ENCODE measurements at places on chromosomes 5 and 9.

- DNase-seq: no peak
Observed at GRCh38 chr5:113813466-113813865, 300.0 kb downstream of the YTHDC2 start.

GRCh38 chr5:116527582-116527981 lies 47.0 kb downstream of the SEMA6A start:
- no peak for DNase-seq

GRCh38 chr9:75451045-75451444 lies 362.7 kb downstream of the OSTF1 start:
- DNase-seq: no peak

DNA sequence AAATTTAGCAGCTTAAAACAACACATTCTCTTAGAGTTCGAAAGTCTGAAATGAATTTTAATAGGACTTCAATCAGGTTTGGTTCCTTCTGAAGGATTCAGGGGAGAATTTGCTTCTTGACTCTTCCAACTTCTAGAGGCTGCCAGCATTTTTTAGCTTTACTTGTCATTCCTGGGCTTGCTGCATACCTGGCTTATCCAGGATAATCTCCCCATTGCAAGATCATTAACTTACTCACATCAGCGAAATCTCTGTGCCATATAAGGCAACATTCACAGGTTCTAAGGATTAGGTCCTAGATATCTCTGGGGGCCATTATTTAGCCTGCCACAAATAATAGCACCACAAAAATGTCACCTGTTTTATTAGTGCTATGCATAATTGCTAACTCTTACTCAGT lies 46.2 kb upstream of the PCSK5 start:
- no peak for DNase-seq

GRCh38 chr5:35657877-35658276 lies 40.2 kb downstream of the SPEF2 start:
- DNase-seq: no peak

DNA sequence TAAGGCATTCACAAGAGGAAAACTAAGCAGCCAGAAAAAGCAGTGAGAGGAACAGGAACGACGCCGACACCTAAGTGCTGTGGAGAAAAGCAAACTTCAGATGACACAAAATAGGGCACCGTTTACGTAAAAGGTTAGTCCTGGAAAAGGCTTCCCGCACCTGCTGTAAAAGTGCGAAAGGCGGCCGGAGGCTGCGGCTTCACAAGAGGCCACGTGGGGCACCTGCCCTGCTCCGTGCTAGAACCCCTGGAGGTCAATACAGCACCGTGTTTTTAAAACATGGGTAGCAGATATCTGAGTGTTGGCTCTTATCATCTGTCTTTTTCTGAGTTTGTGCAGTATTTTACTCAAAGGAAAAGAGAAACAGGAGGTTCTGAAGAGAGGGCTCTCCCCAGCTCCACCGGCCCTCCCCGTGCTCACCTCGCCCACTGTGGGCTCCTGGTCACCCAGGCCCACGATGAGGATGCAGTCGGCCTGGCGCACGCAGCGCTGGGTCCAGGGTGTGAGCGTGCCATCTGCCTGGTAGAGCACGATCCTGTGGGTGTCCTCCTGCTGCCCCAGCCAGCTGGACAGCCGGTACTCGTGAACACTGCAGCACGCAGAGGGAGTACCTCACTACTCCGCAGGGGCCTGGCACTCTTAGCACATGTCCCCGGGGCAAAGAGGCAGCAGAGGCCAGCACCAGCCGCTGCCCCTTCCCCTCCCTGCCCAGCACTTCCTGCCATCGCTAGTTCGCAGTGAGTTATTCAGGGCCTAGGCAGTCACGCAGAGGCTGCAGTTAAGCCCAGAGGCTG lies 21.0 kb upstream of the NSMF start:
- no peak for DNase-seq

- DNase-seq: no peak
Observed at GRCh38 chr9:744790-745484, 96.6 kb upstream of the DMRT1 start.

DNA sequence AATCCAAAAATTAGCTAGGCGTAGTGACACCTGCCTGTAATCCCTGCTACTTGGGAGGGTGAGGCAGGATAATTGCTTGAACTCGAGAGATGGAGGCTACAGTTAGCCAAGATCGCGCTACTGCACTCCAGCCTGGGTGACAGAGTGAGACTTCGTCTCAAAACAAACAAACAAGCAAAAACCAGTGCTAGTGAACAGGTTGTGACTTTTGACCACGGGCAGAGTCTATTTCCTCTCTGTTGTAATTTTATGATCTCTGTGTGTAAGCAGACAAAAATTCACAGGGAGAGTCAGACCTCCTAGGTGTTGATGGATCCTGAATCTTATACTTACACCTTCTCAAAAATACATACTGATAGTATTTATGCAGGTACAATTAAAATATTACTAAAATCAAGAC lies 65.8 kb downstream of the SPEF2 start:
- no peak for DNase-seq

DNA sequence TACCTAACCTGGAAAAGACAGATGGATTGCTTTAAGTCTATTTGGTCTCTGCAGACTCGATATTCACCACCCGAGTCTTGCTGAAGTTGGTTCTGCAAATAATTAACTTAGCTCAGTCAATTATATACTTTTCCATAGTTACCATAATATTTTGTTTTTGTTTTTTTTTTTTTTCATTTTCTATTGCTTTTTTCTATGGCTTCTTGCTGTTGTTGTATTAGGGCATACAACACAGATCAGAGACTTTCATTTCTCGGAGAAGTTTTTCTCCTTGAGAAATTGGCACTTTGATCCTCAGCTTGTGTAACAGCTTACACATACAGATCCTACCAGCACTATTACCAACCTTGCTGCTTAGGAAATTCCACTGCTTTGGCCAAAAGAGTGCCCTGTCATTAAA lies 88.0 kb downstream of the GPR21 start:
- DNase-seq: no peak

DNA sequence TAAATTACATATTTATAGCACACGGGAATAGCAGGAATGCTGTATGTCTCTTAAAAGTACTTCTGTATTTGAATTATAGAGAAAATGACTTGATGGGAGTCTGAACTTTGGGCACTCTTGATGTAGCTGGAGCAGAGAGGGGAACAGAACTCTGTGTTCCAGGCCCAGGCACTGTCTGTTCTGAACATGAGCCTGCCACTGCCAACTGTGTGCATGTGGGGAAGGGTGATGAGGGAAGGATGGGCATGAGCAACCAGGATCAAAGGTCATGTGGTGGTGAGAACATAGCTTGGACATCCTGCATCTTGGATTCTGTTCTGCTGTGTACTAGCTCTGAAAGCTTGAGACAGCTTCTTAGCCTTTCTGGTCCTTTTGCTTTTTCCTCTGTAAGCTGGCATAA lies 16.4 kb upstream of the ZBED3 start:
- no peak for DNase-seq

GRCh38 chr9:23812673-23813072 lies 13.4 kb downstream of the ELAVL2 start:
- no peak for DNase-seq

DNA sequence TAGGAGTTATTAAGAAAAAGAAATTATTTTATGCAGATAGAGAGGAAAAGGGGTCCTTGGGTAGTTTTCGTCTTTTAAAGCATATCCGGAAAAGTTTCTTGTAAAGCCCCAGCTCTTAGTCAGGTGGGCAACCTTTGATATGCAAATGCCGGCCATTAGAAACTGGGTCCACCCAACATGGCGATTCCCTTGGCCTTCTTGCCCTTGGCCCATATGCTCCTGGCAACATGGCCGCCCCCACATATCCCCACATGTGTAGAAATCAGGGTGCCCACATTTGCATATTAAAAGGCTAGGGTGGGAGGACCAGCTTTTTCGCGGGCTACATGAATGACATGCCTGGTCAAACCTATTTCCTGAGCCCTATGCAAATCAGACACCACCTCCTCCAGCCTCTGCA lies 73.3 kb downstream of the FREM1 start:
- DNase-seq: no peak

DNA sequence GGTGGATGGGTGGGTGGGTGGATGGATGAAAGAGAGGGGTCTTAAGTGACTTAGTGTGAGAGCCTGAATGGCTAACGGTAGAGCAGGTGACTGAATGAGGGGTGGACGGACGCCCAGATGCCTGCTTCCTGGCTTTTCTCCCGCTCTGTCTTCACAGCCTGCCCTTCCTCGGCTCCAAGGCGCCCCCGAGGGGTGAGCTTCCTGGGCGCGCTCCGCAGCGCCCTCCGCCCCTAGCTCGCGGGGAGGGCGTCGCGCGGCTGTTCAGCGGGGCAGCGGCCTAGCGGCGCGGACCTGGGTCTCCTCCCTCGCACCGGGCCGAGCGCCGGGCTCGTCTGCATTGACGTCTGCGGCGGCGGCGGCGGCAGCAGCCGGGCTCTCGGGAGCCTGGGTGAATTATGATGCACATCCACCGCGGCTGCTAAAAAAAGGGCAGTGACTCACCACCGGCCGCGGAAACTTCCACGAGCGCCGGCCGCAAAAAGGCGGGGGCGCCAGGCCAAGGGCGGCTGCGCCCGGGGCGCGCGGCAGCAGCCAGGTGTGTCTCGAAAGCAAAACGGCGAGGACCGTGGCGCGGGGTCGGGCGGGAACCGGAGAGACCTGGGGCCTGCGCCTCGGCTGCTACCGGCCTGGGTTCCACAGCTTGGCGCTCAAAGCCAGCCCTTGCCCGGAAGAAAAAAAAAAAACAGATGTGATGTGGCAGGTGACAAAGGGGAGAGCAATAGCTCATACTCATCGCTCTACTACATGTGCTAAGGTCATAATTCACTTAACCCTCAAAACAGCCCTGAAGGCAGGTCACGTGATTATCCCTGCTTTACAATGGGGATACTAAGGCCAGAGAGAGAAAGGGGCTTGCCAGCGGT lies 143.0 kb upstream of the ADRA1B start:
- DNase-seq: peak; percentile 14

- no peak for DNase-seq
Observed at GRCh38 chr5:34750206-34750605, 88.8 kb upstream of the TTC23L start.
